ENCODE measurements at places on chromosomes 16 and 17.
A peak's percentile ranks its signal among the peaks of the same experiment; 100 is the strongest.

DNA sequence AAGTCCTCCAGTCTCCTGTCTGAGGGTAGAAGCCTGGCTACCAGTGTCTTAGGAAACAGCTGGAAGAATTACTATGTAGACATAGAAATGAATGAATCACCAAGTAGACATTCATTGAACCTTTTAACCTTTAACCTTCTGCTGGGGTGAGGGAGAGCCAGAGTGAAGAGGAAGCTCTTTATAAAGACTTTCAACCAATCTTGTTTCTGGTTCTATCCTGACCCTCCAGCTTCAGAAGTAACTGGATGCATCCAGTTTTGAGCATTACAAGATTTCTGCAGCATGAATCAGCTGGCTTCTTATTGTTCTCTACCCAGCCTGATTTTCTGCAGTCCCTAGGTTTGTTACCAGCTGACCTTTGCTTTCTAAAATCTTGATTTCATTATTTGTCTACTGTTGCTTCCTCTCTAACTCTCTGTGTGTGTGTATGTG lies 8.5 kb downstream of the TEKT1 start:
- no peak for DNase-seq

GRCh38 chr17:75610103-75610984 lies 22.7 kb downstream of the MYO15B start:
- DNase-seq, result no peak

DNA sequence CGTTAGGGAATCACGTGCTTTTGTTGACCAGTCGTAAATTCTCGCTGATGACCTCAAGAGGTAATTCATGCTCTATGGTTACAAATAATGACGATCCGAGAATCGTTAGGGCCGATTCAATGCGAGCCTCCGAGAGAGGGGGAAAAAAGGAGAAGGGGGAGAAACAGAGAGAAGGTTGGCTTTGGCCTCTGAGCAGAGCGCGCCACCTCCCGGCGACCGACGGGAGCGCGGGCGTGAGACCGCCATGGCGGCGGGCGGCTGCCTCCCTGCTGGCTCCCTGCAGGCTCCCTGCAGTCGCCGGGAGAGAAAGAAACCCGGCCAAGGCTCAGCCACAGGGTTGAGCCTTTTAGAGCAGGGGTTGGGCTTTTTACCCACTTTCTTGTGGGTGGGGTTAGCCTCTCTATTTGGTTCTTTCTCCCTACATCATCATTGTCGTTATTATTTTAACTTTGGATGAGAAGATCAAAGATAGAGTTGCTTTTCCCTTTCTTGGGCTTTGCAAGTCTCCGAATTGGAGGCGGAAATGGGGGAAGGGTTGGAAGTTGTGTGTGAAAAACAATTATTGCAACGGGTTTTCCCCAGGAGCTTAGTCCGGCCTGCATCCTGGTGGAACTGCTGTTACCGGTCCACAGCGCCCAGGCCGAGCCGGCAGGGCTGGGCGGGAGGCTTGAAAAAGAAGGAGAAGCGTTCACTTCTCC lies 410 bp upstream of the HOXB5 start:
- peak; percentile 52 for DNase-seq

DNA sequence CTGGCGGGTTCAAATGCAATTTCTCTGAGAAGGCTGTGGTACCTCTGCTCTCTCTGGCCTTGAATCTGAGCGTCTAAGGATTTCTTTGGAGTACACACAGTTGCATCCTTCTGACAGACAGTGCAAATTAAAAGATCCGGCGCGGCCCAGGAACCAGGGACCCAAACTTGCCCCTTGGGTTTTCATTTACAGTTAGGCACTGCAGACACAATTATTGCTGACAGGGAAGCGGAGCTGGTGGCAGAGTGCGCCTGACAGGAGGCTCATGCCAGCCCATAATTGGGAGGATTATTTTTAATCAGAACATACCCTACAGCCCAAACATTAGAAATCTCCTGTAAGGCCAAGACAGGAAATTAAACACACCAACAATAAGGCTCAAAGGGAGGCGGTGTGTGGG lies 1023.4 kb upstream of the RBFOX1 start:
- no peak for DNase-seq

GRCh38 chr16:71408536-71408935 lies 33.3 kb downstream of the TLE7 start:
- DNase-seq, result no peak

All from stimulated activated CD8-positive, alpha-beta memory T cell treated with anti-CD3 and anti-CD28 coated beads, Interleukin-7, amount 100 ng/mL, for 48 hours (primary cell).